Right ventricle myocardium superior (tissue), 1 donor: ENCODE measurements at places on chromosomes 5 and 9. TPM values are rescaled to one million over a fixed set of nuclear protein-coding genes. Genes with fewer than 3 reads are reported as not detected.

Gene PCDHA9
- not detected for total RNA-seq

Gene CMYA5
- 917 TPM for total RNA-seq

Gene LRSAM1
- 52.1 TPM for total RNA-seq

Gene ADRB2
- 5.6 TPM for total RNA-seq

DNA sequence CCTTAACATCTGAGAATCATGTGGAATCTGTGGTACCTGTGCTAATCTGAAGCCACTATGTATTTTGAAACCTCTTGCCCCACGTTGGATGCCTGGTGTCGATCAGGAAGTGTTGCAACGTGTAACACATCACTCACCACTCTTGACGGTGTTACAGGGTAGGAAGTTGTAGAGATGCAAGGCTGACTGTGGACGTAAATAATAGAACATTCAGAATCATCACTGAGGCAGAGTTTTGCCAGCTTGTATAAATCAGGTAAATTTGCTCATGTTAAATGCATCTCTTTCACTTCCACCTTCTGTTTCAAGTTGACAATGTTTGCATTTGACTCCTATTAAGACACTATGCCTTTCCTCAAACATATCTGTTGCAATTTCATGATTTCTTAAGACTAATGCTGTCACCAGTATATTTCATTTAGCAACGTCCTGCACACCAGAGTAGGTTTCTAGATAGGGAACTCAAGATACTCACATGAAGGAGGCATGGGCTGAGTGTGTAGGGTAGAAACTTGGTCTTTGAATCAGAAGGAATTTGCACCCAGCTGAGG is 38.1 kb downstream of the BASP1 start:
- DNase-seq = no peak

DNA sequence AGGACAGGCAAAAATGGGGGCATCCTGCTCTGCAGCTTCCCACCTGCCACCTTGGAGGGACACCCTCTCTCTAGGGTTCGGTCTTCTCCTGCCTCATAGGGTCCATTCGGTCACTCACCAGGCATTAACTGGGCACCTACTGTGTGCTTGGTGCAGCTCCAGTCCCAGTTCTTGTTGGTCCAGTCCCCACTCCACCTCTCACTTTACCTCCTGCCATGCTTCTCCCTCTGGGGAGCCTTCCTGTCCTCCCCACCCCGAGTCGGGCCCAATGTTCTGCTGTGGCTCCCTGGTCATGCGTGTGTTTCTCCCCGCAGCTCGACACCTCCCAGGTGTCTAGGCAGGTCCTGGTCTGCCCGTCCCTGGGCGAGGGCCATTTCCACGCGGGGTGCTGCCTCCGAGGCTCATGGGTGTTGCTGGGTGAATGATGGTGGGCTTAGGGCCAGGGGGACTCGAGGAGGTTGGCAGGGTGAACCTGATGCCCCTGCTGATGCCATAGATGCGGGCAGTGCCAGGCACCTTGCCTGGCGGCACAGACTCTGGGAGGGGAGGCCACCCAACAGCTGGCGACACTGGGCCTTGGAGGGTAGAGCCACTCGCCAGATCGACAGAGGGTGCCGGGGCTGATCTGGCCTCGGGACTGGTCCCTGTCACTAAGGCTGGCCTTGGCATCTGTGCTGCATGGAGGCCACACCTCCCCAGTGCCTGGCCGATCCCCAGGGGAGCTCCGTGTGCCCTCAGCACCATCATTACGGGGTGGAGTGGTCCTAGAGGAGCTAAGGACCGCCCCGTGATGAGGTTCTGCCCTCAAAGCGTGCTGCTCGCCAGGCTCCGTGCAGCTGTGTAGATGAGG is 66.0 kb upstream of the RNU6ATAC start:
- DNase-seq = no peak
